Activated T-helper 1 cell treated with Interleukin-2 at 50 U/mL for 16 hours (primary cell): ENCODE measurements at places on chromosomes 4 and X.

DNA sequence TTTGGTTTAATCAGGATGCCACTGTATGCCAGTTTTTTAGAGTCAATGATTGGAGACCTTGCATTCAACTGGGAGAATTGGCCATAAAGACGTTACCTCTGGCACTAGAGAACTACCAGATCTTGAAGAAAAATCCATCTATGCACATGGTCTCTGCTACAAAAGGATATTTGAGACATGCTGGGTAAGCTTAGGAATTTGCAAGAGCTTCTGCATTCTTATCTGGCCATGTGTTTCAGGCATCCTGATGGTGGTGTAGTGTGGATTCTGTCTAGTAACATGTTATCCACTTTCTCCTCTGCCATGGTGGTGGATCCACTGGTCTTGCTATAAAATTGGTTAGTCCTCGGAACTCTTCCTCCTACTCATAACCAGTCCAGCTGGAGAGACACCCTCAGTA, 185.3 kb upstream of the WDFY3 start:
- no peak for DNase-seq

GRCh38 chr4:184191267-184191666, 26.4 kb downstream of the ENPP6 start:
- no peak for DNase-seq

DNA sequence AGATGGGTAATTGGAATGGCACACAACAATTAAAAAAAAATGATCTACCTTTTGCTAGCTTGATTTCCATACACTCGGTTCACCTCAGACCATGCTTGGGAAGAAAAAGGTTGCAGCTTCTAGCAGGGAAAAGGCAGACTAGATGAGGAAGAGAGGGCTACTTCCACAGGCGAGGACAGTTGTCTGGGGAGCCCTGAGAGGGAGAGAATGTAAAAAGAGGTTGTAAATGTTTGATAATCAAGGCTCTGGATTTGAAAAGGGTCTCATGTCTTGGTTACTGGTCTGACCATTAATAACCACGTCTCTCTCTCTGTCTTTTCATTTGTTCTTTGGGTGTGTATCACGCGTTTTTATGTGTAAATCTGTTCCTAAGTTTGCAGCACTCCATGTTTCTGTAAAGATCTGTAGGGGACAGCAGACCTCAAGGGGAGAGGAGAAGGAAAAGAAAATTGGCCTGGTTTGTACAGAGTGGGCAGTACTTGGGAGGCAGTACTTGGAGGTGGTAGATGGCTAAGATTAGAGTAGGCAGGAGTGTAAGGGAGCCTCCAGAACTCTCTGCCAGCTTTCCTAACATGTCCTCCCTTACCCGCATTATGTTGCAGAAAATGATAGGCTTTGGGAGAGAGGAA, 750 bp downstream of the ARMCX5 start:
- DNase-seq, result no peak

DNA sequence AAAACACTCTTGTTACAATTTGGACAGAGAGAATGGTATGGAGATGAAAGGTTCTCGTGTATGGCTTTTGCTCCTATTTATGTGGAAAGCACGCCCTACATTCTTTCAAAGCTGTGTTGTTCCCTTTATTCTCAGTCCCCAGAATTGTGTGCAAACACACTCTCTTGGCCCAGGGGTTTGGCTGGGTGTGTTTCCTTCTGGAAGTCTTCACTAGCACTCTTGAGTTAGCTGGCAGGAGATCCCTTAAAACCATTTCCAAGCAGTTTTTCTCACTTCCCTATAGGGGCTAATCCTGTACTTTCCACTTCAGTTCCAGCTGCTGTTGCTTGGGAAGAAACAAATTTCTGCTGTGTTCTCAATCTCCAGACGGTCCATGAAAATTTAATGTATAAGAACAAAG, 35.1 kb downstream of the FHL1 start:
- DNase-seq, result no peak

GRCh38 chrX:3232262-3232923, 114.1 kb downstream of the MXRA5 start:
- no peak for DNase-seq

DNA sequence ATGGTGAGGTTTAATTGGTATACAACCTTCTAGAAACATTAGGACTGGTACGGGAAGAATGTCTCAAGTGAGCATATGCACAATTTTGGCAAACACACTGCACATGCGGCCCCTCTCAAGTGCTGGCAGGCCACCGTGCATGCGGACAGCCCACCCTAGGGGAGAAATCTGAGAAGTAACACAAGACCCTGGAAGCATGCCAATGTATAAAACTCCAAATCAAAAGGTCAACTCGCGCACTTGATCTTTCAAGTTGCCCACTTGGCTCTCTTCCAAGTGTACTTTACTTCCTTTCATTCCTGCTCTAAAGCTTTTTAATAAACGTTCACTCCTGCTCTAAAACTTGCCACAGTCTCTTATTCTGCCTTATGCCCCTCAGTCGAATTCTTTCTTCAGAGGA, 488.3 kb downstream of the CFAP47 start:
- no peak for DNase-seq

- DNase-seq, result no peak
Observed at GRCh38 chr4:61203436-61203790, 3.3 kb downstream of the ADGRL3 start.

GRCh38 chrX:152907084-152907651, 9.3 kb downstream of the ZNF185 start:
- no peak for DNase-seq

DNA sequence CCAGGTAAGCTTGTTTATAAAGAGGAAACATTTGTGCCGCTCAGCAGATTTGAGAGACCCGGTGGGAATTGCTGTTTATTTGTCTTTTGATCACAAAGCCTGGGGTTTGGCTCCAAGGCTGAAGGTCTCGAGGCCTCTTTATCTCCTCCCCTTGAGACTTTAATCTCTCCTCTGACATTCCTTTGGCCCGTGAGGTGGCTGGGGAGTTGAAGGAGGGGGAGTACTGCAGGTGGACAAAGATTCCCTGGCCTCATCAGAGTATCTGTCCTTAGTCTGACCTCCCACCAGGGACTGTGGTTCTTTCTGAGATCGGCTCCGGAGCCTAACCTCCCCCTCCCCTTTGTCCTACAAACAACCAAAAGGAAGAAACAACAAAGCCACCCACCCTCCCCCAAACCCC, 216.5 kb downstream of the MID1IP1 start:
- DNase-seq, result no peak

- peak; percentile 3 for DNase-seq
Observed at GRCh38 chrX:4547213-4547836, 833.9 kb upstream of the PRKX start.

DNA sequence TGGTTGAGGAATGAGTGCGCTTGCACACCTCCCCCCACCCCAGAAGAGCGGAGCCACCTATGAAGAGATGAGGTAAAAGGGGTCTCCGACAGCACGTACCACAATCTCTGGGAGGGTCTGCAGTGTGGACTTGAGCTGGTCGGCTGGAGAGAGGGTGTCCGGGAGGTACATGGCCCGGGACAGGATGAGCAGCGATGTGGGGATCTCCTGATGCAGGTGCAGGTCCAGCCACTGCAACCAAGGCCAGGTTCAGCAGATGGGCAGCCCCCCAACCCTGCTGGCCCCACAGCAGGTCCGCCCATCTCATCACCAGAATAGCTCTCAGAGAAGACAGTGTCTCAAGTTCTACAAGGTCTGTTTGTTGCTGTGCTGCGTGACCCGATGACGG, 30.4 kb downstream of the FGFR3 start:
- DNase-seq, result no peak

GRCh38 chrX:109739625-109740432, 6.8 kb upstream of the ACSL4 start:
- no peak for DNase-seq

DNA sequence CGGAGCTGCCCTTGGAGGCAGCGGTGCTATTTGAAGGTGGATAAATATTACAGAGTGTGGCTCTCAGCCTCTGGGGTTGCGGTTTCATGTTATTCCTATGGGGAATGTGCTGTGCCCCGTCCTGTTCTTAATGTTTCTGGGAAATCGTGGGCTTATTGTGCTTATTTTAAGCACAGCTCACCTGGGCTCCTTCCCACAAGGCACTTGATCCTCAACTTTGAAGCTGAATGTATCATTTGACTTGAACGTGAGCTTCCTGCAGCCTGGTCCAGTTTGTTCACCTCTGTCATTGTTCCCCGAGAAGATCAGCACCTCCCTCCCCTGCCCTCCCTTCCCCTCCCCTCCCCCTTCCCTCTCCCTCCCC, 3.9 kb downstream of the SORCS2 start:
- DNase-seq, result no peak

GRCh38 chr4:5874811-5875449, 18.0 kb downstream of the CRMP1 start:
- no peak for DNase-seq

GRCh38 chr4:44668526-44668925, 9.7 kb upstream of the GUF1 start:
- no peak for DNase-seq

DNA sequence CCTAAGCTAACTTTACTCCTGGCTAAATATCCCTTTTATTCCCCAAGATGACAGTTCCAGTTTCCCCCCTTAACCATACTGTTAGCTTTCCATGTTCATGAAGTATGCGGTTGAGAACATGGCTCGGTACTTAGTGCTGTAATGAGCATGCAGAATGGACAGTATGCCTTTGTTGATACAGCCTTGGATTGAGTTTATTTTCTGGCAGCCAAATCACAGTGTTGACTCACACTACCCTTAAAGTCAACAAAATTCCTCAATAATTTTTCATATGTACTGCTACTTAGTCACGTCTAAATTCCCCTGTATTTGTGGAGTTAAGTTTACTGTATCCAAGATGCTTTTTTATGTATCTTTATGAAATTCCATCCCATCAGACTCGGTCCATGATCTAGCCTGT, 1.4 kb upstream of the VEGFC start:
- no peak for DNase-seq
